Effector CD4-positive, alpha-beta T cell (primary cell): ENCODE measurements at places on chromosomes 12 and 14.

GRCh38 chr12:92226071-92226661 is 80.5 kb upstream of the BTG1 start:
- no peak for DNase-seq

- no peak for DNase-seq
These were observed 41.6 kb downstream of the ITPK1 start for GRCh38 chr14:93073910-93074769.

DNA sequence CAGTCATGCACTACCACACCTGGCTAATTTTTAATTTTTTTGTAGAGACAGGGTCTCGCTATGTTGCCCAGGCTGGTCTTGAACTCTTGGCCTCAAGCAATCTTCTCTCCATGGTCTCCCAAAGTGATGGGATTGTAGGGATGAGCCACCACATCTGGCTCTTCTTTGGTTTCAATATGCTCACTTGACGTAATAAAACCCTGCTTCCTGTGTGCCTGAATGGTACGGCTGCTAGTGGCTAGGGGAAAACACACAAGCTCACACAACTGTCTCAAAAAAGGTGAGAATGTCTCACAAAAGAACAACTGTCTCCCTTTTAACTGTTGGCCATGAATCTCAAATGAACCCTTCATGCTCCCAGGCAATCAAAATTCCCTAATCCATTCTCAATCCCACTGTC is 15.0 kb downstream of the C1S start:
- no peak for DNase-seq

GRCh38 chr14:76829013-76829365 is 2.8 kb downstream of the LRRC74A start:
- DNase-seq, result no peak

GRCh38 chr12:23055004-23055403 is 430.0 kb downstream of the ETNK1 start:
- DNase-seq, result no peak

DNA sequence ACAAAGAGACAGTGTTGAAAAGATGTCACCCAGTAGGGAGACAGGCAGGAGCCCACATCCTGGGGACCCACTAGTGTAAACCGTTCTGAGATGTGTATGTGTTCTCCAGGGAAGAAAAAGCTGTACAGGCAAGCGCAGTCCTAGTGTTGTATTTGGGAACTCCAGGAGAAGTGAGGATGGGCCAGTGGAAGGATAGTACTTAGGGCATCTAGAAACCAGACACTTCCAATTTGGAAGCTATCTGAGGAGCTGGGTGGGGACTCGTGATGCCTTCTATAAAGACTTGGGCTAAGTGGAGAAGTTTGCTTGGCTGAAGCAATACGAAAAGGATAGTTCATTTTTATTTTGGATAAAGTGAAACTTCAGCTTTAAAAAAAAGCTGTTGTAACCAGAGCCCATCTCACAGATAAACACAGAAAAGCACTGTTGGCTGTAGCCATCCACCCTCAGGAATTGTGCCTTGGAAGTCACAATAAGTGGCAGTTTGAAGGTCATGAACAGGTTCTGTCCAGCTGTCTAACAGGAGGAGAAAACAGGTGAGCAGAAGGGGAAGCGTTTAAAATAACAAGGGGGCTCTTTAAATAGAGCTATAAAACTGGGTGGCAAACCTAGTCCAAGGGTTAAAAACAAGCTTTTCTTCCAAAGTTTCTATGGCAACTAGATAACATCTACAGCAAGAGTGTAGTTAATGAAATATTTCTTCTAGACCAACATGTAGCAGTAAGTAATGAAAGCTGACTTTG is 108.0 kb upstream of the ARHGAP5 start:
- DNase-seq, result no peak
